Stimulated activated CD4-positive, alpha-beta T cell treated with anti-CD3 and anti-CD28 coated beads, Interleukin-1b, Interleukin-23, amount 100 ng/mL, for 48 hours (primary cell): ENCODE measurements at places on chromosomes 7 and 10.

DNA sequence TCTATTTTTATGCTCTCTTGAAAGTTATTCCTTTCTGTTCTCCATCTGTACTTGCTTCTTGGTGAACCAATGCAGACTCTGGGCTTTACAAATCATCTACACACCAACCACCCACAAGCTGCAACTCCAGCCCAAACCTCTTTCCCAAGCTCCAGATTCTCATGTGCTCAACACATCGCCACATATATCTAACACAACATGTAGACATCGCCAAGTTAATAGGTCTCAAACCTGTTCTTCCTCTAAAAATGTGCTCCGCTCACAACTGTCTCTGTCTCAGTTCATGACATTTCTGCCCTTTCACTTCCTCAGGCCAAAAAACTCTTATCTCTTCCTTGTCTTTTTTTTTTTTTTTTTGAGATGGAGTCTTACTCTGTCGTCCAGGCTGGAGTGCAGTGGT is 95.7 kb upstream of the EEPD1 start:
- DNase-seq, result no peak

DNA sequence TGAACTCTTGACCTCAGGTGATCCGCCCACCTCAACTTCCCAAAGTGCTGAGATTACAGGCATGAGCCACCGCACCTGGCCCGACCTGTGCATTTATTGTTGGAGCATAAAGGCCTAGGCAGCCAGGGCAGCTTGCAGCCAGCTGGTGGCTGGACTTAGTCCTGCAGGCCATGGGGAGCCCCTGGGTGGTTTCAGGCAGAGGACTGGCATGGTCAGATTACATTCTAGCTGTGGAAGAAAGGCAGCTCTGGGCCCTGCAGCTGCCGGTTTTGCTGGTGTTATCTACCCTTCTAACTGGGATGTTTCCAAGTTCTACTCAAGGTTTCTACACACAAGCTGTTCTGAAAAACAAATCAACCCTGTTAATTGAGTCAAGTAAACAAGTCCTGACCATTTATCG is 22.7 kb upstream of the MKRN1 start:
- no peak for DNase-seq

GRCh38 chr10:58756130-58756719 is 243.6 kb downstream of the BICC1 start:
- no peak for DNase-seq

GRCh38 chr7:120951826-120952225 is 1.2 kb downstream of the ING3 start:
- no peak for DNase-seq

GRCh38 chr10:74033702-74034101 is 35.8 kb downstream of the VCL start:
- no peak for DNase-seq

- no peak for DNase-seq
Measured at GRCh38 chr7:151736403-151736909, 140.5 kb downstream of the PRKAG2 start.

- no peak for DNase-seq
Measured at GRCh38 chr10:118407777-118408176, 65.7 kb upstream of the FAM204A start.

GRCh38 chr7:124784879-124785818 is 19.6 kb upstream of the GPR37 start:
- DNase-seq, result peak; percentile 7

DNA sequence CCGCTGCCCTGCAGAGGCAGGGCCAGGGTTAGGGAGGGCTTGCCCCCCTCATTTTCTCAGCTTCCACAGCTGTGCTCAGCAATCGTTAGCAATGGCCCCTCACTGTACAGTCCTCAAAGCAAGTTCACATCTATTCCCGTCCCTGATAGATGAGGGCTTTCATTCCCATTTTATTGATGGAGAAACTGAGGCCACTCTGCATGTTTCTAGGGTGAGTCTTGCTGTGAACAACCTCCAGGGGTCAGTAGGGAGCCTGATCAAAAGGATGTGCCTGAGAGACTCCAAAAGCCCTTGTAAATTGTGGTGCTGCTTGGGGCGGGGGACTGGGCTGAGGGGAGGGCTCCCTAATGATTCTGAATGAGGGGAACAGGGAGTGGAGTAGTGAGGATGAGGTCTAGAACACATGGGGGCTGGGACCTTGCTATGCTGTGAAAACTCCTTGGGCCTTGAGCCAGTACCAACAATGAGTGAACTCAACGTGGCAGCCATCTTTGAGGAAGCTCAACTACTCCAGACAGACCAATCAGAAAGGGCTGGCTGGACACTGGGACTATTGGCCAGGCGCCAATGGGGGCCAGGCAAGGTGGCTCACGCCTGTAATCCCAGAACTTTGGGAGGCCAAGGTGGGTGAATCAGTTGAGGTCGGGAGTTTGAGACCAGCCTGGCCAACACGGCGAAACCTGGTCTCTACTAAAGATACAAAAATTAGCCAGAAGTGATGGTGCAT is 6.7 kb upstream of the GRIFIN start:
- DNase-seq, result no peak

DNA sequence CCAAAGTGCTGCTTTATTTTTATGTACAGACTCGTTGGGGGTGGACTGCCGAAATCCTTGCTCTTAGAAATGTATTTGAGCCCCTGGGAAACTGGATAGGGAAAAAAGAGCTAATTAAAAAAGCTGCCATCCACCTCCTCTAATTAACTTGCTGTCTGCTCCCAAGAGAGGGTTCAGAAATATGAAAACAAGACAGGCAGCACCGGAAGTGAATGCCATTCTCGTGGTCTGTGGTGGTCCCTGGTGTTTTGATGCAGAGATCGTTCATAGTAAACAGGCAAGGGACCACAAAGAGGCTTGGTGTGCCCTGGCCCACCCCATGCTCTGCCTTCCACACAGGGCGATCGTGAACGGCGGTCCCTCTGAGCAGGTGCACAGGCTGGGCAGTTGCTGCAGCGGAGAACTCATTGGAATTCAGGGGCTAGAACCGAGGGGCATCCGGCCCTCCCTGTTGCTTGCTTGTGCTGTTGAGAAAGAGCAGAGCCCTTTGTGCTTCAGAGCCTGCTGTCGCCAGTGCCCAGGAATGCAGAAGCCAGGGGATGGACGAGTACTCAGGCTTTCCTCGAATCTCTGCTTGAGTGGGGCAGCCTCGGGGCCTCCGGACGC is 79.1 kb upstream of the BTBD16 start:
- no peak for DNase-seq

GRCh38 chr7:77529279-77529678 is 7.8 kb upstream of the PTPN12 start:
- DNase-seq, result no peak

GRCh38 chr10:73998929-73999691 is 1.2 kb downstream of the VCL start:
- DNase-seq, result no peak

GRCh38 chr10:2081501-2081900 is 344.2 kb upstream of the ADARB2 start:
- DNase-seq, result no peak

- no peak for DNase-seq
Measured at GRCh38 chr10:33982995-33983394, 648.5 kb upstream of the NRP1 start.

DNA sequence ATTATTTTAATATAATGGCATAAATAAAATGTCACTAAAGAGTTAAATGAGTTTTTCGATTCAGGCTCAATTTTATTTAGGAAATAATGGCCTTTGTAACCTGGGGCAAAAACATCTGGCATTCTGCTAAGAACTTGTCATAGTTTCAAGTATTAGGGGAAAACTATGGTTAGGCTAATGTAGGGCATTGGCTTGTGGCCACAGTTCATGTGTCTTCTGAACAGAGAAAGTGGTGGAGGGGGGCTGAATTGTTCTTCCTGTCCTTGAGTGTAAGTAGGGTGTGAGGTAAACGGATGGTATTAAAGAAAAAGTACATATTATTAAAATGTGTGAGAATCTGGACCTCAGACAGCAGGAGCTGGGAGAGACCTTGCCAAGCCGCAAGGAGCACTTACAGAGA is 69.1 kb upstream of the KLF14 start:
- DNase-seq, result no peak

- DNase-seq, result no peak
Measured at GRCh38 chr10:9043466-9043865, 989.0 kb downstream of the GATA3 start.

DNA sequence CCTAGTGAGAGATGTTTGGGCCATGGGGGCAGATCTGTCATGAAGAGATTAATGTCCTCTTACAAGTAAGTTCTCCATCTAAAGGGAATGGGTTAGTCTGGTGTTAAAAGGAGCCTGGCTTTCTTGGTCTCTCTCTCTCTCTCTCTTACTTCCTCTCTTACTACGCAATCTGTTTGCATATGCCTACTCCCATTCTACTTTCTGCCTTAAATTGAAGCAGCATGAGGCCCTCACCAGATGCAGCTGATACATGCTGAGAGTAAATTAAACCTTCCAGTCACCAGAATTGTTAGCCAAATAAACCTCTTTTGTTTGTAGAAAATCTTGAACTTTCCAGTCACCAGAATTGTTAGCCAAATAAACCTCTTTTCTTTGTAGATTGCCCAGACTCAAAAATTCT is 884.1 kb downstream of the NRG3 start:
- no peak for DNase-seq

- no peak for DNase-seq
Measured at GRCh38 chr10:75040576-75040975, 70.9 kb upstream of the SAMD8 start.

GRCh38 chr10:84244651-84245270 is at the start of gene RGR:
Gene RGR, plus strand, starts transcription at chr10:84245053. Its CDS starts 38 bp downstream, at chr10:84245091.
- no peak for DNase-seq

GRCh38 chr7:39091774-39092173 is 114.1 kb downstream of the POU6F2 start:
- DNase-seq, result no peak

- DNase-seq, result no peak
Measured at GRCh38 chr10:117987244-117987909, 59.4 kb downstream of the RAB11FIP2 start.

DNA sequence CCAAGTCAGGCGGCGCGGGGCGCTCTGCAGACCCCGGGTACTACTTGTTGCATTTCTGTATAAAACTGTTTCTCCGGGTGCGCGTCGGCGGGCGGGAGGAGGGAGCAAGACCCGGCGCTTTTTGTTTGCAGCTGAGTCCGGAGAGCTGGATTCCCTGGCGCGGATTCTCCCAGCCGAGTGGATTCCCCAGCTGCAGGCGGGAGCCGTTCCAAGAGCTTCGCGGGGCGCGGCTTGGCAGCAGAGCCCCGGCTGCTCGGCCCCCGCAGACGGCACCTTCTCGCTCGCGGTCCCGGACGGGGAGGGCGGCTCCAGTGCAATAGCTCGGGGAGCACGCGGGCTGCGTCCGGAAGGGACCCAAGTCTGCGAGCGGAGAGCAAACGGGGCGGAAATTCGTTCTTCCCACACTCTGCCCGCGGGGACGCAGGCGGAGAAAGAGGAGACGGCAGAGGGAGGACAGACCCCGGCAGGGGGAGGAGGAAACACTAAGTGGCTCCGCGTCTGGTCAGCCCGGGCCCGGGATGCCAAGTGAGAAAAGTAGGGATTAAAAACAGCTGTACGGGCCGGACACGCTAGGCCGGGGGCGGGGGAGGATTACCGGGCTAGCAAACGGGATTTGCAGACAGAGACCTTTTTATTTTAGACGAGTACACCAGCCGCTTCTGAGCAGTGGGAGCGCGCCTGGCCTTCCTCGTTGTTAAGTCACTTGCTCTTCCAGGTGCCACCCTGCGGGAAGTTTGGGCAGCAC is at the start of gene TRIL:
TRIL (minus strand) TSS at position 96 of the 745 bp plus-strand sequence. CDS start 284 bp downstream, outside the sequence.
- DNase-seq, result no peak

DNA sequence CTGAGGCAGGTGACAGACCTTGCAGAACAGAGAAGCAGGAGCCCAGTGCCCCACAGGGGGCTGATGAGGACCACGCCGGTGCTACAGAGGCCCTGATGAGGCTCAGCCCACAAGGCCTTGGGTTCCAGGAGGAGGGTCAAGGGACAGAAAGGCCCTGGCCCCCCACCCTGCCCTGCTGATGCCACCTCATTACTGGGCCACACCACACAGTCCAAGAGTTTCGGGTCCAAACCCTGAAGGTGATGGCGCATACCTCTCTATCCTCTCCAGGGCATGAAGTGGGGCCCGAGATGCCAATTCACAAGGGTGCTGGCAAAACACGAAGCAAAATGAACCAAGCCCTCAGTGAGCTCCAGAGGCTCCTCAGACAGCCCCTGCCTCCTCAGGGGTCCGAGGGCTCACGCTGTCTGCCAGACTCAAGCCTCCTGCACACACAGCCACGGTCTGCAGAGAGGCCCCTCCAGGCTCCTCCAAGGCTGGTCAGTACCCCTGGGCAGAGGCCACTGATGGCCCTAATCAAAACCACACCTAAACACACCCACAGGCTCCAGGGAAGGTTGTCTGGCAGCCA is 32.3 kb downstream of the RASGEF1A start:
- DNase-seq, result no peak

GRCh38 chr10:7956508-7956907 is 98.0 kb upstream of the GATA3 start:
- DNase-seq, result no peak

GRCh38 chr10:91381257-91381891 is 28.8 kb upstream of the HECTD2 start:
- DNase-seq, result no peak

DNA sequence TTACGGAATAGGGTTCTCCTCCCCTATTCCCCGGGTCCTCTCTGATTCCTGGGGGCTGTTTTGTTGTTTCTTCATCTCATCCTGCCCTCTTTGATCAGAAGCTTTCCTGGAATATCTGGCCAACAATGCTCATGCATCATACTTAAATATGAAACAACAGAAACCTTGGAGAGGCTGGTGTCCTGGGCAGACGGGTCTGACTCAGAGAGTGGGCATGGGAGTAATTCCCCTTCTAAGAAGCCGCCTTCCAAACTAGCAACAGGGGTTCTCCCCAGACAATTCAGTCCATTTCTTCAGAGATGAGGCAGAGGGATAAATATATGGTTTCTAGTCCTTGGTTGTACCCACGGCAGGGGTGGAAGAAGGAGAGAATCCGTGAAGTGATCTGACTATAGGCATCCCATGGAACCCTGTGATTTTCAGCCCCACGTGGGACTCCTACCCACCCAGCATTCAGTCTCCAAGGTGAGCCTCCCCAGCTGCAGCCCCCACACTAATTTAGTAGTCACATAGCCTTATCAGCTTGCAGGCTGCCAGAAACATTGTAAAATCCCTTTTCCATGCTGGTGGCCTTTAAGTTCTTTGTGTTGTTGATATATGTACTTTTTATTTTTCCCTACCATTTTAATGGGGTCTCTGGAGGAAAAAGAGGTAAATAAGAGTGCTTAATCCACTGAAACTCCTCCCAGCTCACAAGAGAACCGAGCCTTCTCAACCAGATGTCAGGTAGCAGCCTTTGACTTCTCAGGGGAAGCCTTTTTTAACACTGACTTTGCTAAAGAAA is 119.2 kb downstream of the SFMBT2 start:
- no peak for DNase-seq

- no peak for DNase-seq
Measured at GRCh38 chr10:132875435-132875834, 66.9 kb downstream of the CFAP46 start.

DNA sequence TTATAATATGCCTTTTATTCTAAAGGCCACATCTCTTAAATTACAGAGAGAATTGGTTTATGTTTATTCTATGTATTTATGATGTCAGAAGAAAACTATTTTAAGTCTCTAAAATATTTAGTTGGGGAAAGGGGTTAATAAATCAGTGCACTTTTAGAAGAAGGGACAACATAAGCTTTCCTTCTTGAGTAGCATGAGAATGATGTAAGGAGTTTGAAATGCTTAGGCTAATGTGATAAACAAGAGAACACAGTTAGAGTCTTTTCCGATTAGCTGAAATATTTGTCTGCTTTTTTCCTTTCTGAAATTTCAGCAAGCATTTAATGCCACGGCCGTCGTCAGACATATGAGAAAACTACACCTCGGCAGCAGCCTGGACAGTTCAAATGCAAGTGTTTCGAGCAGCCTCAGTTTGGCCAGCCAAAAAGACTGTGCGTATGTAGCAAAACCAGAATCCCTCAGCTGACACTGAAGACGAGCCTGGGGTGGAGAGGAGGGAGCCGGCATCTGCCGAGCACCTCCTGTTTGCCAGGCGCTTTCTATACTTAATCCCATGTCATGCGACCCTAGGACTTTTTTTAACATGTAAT is 176.2 kb downstream of the CCDC3 start:
- DNase-seq, result no peak
